ENCODE measurements at places on chromosomes 3 and 15.

- no peak for DNase-seq
Observed at GRCh38 chr15:70092464-70093027, 5.2 kb downstream of the TLE3 start.

GRCh38 chr15:90876046-90876445, 7.7 kb downstream of the FURIN start:
- no peak for DNase-seq

GRCh38 chr3:134752761-134753461, 42.1 kb upstream of the EPHB1 start:
- DNase-seq = no peak

DNA sequence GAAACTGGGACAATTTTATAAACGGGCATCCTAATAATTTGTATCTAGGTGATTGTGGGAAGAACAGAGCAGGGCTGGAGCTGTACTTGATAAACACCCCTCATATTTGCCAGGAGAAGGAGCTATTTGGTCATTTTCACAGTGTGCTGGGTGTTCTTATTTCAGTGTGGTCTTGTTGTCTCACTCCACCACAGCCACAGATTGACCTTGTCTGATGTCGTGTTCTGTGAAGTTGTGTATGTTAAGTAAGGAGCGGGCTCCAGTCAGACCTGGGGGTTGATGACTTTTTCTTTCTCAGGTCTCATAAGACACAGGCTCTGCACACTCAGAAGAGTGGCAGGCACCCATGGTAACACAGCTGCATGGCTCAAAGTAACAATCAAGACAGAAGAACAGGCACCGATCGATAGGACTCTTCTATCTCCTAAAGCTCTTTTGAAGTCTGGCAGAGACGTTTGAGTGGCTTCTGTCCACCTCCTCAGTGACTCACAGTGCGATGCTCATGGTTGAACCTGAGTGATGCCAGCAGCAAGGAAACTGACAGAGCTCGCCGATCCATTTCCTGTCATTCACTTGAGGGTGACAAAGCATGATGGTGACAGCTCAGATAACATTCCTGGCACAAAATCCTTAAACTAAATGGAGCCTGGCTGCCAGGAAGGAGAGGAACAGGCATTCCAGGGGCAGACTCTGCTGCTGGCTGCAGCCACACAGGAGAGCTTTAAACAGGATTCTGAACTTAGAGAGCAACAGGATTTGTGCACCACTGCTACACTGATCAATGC, 20.8 kb downstream of the DPH3 start:
- no peak for DNase-seq

DNA sequence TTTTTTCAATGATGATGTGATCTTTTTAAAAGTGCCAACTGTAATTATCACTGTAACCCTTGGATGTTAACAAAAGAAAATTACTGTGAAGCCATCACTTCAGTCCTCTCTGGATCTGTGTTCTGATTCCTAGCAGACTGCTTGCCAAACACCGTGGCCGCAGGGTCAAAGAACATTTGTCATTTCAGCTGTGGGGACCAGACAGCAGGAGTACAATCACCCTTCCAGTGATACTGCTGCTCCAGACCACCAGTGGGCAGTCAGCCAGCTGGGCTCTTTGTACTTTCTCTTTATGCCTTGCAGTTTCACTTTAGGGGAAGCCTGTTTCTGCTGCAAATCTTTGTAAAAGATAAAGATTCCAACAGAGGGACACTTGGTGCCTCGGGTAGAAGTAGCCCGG, 770.0 kb downstream of the GRM7 start:
- DNase-seq = no peak

Data from stimulated activated naive CD4-positive, alpha-beta T cell treated with Interleukin-2 at 50 U/mL for 16 hours (primary cell).